Hindlimb muscle (tissue), 1 donor: ENCODE measurements at places on chromosomes 3 and 15. TPM values are rescaled to one million over a fixed set of nuclear protein-coding genes. Genes with fewer than 3 reads are reported as not detected.

SLC28A1 gene
- 0.32 TPM for polyA plus RNA-seq

ANKDD1A gene
- 6.1 TPM for polyA plus RNA-seq

ELP6 gene
- polyA plus RNA-seq, result 28.1 TPM

LIPH gene
- 0.25 TPM for polyA plus RNA-seq

HCLS1 gene
- polyA plus RNA-seq, result 9.9 TPM

RTP3 gene
- polyA plus RNA-seq, result 0.25 TPM

TMEM266 gene
- polyA plus RNA-seq, result 0.97 TPM

- DNase-seq, result no peak
These were observed 248.0 kb upstream of the ARRDC4 start for GRCh38 chr15:97712530-97712929.

- no peak for DNase-seq
These were observed 7.9 kb upstream of the TNK2 start for GRCh38 chr3:195916291-195916690.

DNA sequence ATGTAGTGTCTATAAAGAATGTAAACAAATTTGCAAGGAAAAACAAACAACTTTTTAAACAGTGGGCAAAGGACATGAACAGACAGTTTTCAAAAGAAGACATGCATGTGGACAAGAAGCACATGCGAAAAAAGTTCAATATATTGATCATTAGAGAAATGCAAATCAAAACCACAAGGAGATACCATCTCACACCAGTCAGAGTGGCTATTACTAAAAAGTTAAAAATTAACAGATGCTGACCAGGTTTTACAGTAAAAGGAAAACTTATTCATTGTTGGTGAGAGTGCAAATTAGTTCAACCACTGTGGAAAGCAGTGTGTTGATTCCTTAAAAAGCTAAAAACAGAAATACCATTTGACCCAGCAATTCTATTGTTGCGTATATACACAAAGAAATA, 47.1 kb upstream of the LSAMP start:
- DNase-seq, result no peak

DNA sequence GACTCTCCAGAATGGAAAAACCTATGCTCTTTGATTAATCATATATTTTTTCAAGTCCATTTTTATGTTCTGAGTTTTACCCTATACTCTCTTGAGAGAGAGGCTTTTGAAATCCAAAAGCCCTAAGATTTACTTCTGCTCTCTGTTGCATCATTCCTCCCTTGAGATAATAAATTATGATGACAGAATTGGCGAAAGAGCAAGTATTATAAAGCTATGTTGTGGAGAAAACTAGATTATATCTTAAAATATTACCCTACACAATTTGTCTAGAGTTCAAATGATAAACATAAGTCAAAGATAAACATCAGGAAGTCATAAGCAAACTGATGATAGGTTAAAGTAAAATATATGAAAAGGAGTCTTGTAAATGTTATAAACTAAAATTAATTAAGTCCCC, 293.4 kb upstream of the MME start:
- no peak for DNase-seq

GRCh38 chr3:86147119-86147518, 843.8 kb downstream of the VGLL3 start:
- DNase-seq, result no peak

- peak; percentile 4 for DNase-seq
These were observed 336.3 kb upstream of the CFAP20DC start for GRCh38 chr3:59386165-59386564.

GRCh38 chr15:68794863-68795262, 25.8 kb downstream of the ANP32A start:
- no peak for DNase-seq

- DNase-seq, result no peak
These were observed 165.0 kb downstream of the NTRK3 start for GRCh38 chr15:88091444-88092016.

DNA sequence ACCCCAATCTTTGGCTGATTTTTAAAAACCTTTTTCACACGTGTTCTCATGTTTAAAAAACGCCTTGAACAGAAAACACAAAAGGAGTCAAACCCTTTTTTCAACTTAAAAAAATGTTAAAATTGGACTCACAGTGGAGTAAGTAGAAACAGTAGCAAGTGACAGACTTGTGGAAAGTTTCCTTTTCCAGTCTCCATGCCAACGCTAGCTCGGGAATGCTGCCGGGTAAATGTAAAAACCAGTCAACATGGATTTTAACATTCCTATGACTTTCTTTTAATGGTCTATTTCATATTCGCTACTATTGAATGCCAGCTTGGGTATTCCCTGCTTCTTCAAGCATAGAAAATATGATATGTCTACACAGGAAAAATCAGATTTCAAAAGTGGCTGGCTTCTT, 1.6 kb upstream of the PROK2 start:
- peak; percentile 64 for DNase-seq

DNA sequence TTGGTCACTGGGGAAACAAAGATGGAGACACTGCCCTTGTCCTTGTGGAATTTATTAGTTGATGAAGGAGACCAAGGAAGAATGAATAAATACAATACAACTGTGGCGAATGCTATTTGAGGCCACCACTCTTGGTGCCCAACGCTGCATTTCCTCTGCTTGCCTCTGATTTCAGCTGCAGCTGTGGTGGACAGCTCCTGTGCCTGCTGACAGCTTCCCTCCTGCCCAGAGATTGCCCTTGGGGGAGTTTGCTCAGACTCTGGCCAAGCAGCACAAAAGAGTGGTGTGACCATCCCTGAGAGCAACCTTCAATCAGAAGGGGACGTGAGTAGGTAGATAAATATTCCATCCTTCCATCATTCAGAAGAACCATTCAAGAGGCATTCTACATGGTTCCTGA, 64.6 kb upstream of the FHIT start:
- no peak for DNase-seq

DNA sequence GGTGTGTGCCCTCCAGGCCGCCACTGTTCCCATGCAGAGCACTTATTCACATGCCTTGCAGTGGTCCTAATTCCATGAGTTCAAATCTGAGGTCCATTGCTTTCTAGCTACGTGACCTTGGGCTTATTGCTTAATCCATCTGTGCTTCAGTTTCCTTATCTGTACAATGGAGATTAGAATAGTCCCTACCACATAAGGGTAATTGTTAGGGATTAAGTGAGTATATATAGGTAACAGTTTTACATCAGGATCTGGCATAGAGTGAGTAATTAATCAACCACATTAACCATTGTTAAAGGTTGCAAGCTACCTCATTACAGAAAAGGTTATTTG, 7.6 kb downstream of the CPN2 start:
- DNase-seq, result no peak

DNA sequence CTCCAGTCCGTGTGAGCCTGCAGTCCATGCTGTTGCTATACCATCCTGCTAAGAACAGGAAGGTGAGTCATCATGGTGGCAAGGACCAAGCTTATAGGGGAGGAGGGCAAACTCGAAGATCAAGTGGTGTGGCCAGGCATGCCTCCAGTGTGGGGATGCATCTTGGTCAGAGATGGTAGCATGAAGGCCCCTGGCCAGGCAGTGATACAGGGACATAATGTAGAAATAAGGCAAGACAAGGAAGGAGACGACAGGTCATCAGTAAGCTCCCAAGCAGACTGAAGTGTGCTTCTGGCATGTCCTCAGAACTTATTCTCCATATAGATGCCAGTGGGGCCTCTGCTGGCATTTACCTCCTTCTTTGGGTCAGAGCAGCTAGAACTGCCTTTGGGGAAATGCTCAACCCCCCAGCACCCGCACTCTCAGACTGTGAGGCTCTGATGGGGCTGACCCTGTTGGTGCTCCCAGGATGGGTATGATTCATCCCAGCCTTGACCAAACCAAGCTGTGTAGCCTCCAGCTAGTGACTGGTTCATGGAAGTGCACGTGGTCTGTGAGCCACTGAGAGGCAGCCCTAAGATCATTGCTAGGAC, 52.5 kb upstream of the ATP2B2 start:
- no peak for DNase-seq

GRCh38 chr3:117091676-117092075, 382.1 kb downstream of the TUSC7 start:
- no peak for DNase-seq

- DNase-seq, result no peak
These were observed 57.9 kb downstream of the RASGRF1 start for GRCh38 chr15:79032656-79033055.

DNA sequence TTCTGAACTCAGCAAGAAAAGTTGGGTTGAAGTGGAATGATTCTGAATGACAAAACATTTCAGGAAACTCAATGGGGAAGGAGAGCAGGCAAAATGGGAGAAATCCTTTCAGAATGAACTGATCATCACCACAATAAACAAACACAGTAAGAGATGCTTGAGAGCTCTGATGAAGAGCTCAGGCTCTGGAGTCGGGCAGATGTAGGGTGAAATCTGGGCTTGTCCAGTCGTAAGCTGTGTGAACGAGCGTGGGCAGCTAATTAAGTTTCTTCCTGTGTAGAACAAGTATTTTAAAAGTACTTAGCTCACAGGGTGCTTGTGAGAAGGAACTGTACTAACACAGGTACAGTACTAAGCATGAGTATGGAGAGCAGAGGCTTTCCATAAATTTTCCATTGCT, 406.2 kb downstream of the FOXP1 start:
- DNase-seq, result no peak

DNA sequence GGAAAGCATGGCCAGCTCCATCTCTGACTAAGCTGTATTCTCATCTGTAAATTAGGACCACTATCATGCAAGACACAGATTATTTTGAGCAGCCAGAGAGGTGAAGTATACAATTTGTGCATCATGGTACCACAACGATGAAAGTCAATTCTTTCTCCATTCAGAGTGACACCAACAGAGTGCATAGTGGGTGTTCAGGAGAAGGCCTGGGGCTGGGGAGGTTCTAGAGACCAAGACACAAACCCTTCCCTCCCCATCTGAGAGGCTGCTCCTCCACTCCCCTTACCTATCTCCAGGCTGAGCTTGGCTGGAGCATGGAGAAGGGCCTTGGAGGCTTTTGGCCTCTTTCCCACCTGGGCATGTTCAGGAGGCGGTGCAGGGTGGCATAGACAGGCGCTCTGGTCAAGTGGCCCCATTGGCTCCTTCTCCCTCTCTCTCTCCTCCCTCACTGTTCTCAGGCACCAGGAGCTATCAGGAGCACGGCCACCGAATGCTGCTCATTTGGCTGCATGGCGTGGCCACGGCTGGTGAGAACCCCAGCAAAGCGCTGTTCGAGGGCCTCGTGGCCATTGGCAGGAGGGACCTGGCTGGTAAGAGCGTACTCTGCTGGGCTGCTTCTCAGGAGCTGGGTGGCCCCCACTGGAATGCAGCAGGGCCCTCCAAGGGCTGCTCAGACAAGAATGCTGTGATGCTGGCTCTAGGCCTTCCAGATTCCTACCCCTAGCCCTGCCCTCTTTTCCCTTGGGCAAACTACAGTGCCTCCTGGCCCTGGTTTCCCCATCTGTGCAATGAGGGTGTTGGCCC, 37.9 kb downstream of the ANKDD1A start:
- no peak for DNase-seq

DNA sequence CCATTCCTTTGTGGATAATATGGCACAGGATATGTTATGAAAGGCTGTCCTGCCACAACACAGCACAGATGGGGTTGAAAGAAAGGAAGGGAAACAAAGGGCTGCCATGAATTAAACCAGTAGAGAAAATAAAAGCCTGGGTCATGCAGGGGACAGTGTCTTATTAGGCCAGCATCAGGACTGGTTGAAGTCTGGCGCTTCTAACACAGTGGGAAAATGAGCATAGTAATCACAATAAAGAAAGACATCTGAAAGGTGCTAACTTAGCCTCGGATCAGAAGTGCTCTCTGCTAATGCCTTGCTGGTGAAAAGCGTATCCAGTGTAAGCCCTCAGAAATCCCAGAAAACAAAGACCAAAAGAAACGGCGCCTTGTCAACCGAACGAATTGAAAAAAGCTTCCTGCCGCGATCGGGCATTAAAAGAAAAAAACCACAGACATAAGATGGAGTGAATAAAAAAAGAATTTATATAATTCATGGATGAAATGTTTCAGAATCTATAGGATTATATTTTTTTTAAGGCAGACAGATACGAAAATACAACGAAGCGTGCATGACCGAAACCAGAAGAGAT, 566 bp upstream of the MKRN3 start:
- DNase-seq, result no peak

GRCh38 chr3:67228136-67228535, 230.0 kb downstream of the KBTBD8 start:
- DNase-seq, result no peak

DNA sequence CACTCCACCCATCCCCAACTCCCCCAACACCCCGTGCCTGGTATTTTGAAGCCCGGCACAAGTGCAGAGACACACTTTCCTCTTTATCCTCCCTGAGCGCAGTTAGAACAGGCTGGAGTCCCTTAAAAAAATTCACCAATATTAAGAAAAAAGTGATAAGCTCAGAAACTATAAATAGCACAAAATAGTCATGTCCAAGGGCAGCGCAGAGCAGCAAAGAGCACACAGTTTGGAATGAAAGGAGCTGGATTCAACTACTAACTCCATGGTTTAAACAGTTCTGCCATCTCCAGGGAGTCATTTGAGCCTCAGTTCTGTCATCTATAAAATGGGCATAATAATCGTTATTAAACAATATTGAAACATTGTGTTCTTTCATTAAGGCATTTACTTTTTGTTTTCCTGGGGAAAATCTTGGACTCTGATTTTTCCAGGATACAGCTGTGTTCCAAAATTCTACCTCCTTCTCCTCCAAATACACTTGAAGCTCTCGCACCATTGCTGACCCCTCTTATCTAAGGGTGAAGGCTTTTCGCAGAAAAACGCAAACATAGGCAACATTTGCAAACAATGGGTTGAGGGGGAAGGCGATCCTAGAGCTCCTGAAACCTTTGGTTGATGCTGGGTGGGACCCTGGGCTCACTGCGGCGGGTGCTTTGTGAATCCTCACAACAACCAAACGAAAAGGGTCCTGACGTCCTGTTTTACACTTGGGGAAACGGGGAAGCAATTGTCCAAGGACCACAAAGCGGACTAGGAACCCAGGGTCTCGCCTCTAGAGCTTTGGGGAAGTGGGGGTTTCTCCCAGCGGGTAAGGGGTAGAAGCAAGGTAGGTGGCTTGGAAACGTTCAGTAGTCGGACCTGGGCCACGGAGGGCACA, 41.8 kb downstream of the EPHB3 start:
- DNase-seq, result no peak

- DNase-seq, result no peak
These were observed 76.6 kb downstream of the CPN2 start for GRCh38 chr3:194274424-194275085.

DNA sequence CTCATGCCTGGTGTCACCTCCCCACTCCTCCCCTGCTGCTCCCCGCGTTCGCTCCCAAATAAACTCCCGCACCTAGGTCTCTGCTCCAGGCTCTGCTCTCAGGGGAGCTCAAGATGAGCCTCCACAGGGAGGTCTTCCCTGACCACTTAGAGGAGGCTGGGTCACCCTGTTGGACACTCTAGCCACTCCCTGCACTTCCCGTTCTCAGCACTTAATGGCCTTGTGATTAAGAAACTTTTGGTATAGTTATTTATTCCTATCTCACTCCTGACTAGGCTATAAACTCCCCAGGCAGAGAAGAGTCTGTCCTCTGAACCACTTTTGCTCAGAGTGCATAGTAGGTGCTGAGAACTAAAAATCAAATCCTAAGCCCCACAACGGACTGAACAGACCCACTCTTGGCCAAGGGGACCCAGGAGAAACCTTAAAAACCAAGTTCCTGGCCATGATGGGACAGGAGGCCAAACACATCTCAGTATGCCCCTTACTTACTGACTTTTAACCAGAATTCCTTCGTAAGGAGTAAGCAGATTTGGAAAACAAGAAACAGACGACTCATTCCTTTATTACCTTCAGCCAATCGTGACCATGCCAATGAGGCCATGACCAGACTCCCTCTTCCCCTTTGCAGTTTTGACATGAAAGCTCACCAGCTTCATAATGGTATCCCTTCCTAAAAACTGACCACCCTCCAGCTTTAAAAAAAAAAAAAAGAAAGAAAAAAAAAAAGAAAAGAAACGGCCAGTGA, 69.0 kb upstream of the HRH1 start:
- no peak for DNase-seq

- no peak for DNase-seq
These were observed 131.1 kb downstream of the NR1I2 start for GRCh38 chr3:119913021-119913420.
